ENCODE measurements at places on chromosomes 1 and 21.

DNA sequence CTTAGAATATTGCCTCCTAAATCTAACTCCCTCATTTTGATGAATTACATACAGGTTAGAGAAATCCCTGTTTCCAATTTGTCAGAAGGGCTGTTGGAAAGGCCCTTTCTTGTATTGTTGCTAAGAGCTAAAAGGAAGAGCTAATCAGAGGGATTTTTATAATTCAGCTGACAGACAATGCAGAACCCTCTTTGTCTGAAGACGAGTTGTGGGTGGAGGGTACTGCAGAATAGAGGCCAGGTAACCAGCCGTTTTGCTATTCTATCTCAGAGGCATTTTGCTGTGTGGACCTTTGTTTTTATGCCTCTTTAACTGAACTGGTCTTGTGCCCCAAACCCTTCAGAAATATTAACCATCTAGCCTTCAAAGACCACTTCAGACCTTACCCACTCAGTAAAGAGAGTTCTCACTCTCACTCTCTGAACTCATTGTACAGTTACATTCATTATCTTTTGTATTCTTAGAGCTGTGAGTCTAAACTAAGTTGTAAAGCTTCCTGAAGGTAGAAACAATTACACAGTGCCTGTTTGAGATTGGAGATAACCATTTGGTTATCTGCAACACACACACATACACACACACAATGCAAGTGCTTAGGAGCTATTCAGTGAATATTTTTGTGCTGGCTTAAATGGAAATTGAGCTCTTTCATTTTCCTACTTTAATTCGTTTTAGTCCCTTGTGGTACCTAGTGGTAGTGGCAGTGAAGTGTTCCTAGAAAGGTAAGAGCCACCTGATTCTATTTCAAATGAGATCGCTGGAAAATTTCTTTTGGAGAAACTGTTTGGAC, 19.7 kb downstream of the KPNA6 start:
- DNase-seq = no peak

GRCh38 chr1:28480308-28480707, 25.5 kb upstream of the RCC1 start:
- no peak for DNase-seq

DNA sequence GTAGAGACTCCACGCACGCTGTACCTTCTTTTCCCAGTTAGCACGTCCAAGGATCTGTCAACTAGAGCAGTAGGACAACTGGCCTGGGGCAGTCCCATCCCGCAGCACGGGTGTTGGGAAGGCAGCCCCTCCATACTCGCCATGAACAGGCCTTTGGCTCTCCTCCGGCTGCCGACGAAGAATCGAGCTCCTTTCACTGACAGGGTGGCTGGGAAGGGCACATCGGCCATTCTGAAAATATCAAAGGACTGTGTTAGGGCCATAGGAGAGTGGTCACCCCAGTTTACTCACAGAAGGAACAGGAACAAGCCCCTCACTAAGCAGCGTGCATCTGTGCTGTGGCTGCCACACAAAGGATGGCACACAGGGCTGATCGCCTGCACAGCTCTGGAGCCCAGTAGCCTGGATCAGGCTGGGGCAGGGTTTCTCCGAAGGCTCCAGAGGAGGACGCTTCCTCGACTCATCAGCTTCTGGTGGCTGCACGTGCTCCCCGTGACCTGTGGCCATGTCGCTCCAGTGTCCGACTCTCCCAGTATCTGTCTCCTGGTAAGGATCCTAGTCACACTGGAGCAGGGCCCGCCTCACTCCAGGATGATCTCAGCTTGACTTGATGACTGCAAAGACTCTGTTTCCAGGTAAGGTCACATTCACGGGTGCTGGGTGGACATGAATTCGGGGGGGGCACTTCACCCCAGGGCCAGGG, 8.9 kb downstream of the KRTAP10-1 start:
- no peak for DNase-seq

GRCh38 chr21:28771790-28772501, 220.7 kb downstream of the LTN1 start:
- no peak for DNase-seq

DNA sequence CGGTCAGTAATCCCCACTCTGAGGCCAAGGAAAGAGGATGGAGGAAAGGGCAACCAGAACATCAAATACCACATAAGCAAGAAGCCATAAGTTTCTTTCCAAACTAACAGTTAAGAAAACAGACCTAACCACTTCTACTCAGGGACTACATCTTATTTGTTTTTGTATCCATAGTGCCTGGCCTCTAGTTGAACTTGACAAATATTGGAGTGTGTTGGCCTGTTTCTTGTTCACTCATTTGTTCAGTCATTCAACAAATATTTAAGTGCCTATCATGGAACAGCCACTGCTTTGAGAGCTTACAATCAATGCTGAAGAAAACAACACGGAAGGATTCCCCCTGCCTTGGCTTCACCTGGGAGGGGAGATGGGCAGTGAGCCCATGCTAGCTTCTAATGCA, 69.7 kb downstream of the ST6GALNAC3 start:
- DNase-seq = no peak

GRCh38 chr1:74328851-74329250, 93.7 kb downstream of the TNNI3K start:
- no peak for DNase-seq

- DNase-seq = no peak
Measured at GRCh38 chr1:208335371-208336136, 91.4 kb upstream of the PLXNA2 start.

- DNase-seq = peak; percentile 26
Measured at GRCh38 chr1:39047374-39048229, 21.5 kb downstream of the NDUFS5 start.
